ENCODE measurements at places on chromosomes 2 and 18.
A peak's percentile ranks its signal among the peaks of the same experiment; 100 is the strongest.

- H3K27ac ChIP-seq = no peak overlapping the region
- no peaks in the 10 kb centered on the region for H3K36me3 ChIP-seq
- H3K4me1 ChIP-seq = no peaks in the 10 kb centered on the region
- DNase-seq = peak; percentile 48
- H3K27me3 ChIP-seq = no peaks in the 10 kb centered on the region
These were observed 88.0 kb downstream of the COMMD1 start for GRCh38 chr2:61993422-61994024.

DNA sequence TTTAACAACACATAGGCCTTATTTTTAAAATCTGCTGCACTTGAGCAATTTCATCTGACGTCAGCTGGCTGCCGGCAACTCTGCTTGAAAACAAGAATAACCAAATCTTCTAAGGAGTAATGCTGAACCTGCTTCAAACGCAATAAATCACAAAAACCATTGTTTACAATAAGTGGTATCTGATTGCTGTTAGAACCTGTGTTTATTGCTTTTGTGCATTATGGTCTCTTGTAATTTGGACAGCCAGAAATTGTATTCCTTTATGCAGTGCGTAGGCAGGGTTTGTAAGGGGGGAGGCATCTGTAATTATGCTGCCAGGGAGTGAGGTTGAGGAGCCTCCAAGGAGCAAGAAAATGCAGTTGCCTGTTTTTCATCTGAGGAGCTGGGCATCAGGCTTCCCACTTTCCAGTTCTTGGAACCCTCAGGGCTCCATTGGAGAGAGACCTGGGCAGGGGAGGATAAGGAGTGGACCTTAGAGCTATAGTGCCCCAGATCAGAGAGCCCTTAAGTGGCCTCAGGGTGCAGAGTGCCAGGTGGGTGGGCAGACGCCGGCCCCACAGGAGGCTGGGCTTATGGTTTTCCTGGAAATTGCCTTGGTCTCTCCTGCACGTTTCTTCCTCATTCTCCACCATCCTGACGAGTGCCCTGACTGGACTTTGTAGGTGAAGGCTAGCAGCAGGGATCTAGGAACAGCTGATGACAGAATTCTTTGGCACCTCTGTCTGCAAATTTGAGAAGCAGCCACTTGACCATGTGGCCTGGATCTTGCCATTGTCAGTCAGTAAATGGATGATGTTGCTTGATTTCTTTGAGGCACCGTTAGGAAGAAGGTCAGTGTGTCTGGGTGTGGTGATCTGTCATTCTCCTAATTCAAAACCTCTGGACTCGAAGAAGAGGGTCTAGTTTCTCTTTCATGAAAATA lies 129.2 kb downstream of the KLHL29 start:
- no peak for DNase-seq
- no peaks in the 10 kb centered on the region for H3K27me3 ChIP-seq
- H3K27ac ChIP-seq = no peak overlapping the region
- H3K4me3 ChIP-seq = peak overlapping the region; percentile 43
- no peaks in the 10 kb centered on the region for H3K4me1 ChIP-seq
- no peaks in the 10 kb centered on the region for H3K36me3 ChIP-seq

- peak overlapping the region; percentile 89 for H3K27ac ChIP-seq
- H3K4me1 ChIP-seq = peaks cover 2% of the 10 kb centered on the region
- no peaks in the 10 kb centered on the region for H3K27me3 ChIP-seq
- H3K36me3 ChIP-seq = no peaks in the 10 kb centered on the region
- DNase-seq = peak; percentile 57
These were observed 1.2 kb downstream of the ASAP2 start for GRCh38 chr2:9207641-9208311.

GRCh38 chr2:149410701-149411484 lies 80.5 kb downstream of the LYPD6 start:
- no peaks in the 10 kb centered on the region for H3K27me3 ChIP-seq
- no peaks in the 10 kb centered on the region for H3K4me1 ChIP-seq
- H3K27ac ChIP-seq = no peak overlapping the region

DNA sequence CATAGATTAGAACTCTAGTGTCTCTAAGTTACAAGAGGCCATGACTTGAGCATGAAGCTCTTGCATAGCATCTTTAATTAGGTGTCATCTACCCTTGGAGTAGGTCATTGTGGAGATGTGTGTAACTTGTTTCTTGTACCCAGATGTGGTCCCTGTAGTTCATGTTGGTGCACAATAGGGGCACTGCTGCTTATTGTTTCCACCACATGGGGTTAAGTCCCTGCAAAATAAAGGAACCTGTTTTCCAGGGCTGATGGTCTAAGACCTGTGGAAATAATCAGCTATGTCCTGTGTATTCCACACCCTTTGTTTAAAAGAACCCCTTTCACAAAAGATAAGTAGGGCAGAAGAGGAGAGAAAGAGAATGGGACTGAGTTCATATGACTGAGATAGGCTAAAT lies 28.6 kb downstream of the ASXL3 start:
- H3K4me3 ChIP-seq = no peak overlapping the region
- no peaks in the 10 kb centered on the region for H3K4me1 ChIP-seq
- H3K27ac ChIP-seq = no peak overlapping the region
- DNase-seq = no peak
- no peaks in the 10 kb centered on the region for H3K36me3 ChIP-seq

- H3K27me3 ChIP-seq = no peaks in the 10 kb centered on the region
- H3K27ac ChIP-seq = no peak overlapping the region
- no peaks in the 10 kb centered on the region for H3K36me3 ChIP-seq
- no peak overlapping the region for H3K4me3 ChIP-seq
- no peak for DNase-seq
These were observed 1896.0 kb upstream of the PIK3C3 start for GRCh38 chr18:40058811-40059570.

- no peaks in the 10 kb centered on the region for H3K36me3 ChIP-seq
- no peaks in the 10 kb centered on the region for H3K4me1 ChIP-seq
- no peak overlapping the region for H3K27ac ChIP-seq
These were observed 657.3 kb upstream of the LINC00305 start for GRCh38 chr18:64806232-64806631.

DNA sequence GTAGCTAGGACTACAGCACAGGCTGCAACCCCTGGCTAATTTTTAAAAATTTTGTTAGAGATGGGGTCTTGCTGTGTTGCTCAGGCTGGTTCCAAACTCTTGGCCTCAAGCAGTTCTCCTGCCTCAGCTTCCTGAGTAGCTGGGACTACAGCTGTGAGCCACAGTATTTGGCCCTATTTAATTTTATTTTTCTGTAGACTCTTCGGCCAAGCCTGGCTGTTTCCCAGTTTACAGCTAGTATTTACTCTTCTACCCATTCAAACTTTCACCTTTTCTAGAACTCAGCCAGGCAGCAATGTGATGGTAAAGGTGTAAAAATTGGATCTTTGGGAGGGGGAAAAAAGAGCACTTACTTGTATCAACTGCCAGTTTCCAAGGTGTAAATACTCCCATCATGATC lies 35.3 kb downstream of the SH3RF3 start:
- DNase-seq = no peak
- H3K4me1 ChIP-seq = peaks cover 9% of the 10 kb centered on the region
- no peaks in the 10 kb centered on the region for H3K27me3 ChIP-seq
- no peak overlapping the region for H3K4me3 ChIP-seq
- no peaks in the 10 kb centered on the region for H3K36me3 ChIP-seq

DNA sequence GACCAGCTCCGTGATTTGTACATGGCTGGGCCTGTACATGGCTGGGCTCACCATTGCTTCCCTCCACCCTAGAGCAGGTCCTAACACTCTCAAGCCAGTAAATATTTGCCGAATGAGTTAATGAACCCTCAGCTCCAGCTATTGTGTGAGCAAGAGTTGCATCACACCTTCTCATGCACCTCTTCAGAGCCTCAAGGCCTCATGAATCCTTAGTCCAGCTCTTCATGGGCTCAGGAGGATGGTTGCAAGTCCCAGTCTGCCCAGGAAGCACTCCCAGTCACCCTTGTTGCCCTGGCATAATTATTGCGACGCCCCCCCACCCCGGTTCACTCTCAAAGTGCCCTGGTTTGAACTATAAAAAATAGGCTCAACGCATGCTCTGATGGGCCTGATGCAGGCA lies 30.1 kb upstream of the GNAL start:
- no peaks in the 10 kb centered on the region for H3K27me3 ChIP-seq
- no peak overlapping the region for H3K27ac ChIP-seq
- no peak for DNase-seq
- H3K4me3 ChIP-seq = no peak overlapping the region

GRCh38 chr2:119113489-119113770 lies 45.1 kb downstream of the C1QL2 start:
- no peaks in the 10 kb centered on the region for H3K36me3 ChIP-seq
- H3K4me1 ChIP-seq = no peaks in the 10 kb centered on the region
- H3K27ac ChIP-seq = no peak overlapping the region
- no peaks in the 10 kb centered on the region for H3K27me3 ChIP-seq
- no peak for DNase-seq
- no peak overlapping the region for H3K4me3 ChIP-seq

DNA sequence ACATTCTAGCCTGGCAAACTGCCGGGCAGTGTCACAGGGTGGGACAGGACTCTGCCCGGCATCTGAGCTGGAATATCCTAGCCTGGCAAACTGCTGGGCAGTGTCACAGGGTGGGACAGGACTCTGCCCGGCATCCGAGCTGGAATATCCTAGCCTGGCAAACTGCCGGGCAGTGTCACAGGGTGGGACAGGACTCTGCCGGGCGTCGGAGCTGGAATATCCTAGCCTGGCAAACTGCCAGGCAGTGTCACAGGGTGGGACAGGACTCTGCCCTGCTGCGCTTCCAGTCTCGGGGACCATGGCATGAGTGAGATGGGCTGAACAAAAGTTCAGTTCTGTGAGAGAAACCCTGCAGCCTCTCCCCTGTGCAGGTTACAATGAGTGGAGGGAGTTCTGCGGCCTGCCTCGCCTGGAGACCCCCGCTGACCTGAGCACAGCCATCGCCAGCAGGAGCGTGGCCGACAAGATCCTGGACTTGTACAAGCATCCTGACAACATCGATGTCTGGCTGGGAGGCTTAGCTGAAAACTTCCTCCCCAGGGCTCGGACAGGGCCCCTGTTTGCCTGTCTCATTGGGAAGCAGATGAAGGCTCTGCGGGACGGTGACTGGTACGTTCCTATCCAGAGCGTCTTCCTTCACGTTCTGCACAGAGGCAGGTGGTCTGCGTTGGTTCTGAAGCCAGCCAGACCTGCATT lies 80.3 kb downstream of the TPO start:
- H3K27me3 ChIP-seq = no peaks in the 10 kb centered on the region
- H3K4me3 ChIP-seq = no peak overlapping the region
- no peaks in the 10 kb centered on the region for H3K4me1 ChIP-seq
- H3K36me3 ChIP-seq = no peaks in the 10 kb centered on the region

- no peaks in the 10 kb centered on the region for H3K4me1 ChIP-seq
- no peak overlapping the region for H3K27ac ChIP-seq
- no peak for DNase-seq
- H3K4me3 ChIP-seq = no peak overlapping the region
- no peaks in the 10 kb centered on the region for H3K36me3 ChIP-seq
These were observed 16.4 kb upstream of the ST3GAL5 start for GRCh38 chr2:85905187-85905666.

DNA sequence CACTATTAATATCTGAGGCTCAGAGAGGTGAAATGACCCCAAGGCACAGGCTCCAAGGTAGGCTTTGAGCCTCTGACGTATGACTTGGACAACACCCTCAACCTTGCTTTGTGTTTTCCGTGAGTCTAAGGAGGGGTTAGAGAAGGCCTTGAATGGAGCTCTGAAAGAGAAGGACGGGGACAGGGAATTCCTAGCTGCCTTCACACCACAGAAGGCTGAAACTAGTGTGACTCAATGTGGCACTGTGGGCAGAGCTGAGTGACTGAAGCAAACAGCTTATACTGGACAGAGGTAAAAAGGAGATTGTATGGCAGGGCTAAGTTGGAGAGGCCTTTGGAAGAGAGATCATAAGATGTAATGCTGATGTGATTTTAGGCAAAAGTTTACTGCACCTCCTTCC lies 3.5 kb upstream of the NCK2 start:
- H3K4me1 ChIP-seq = peaks cover 4% of the 10 kb centered on the region
- no peaks in the 10 kb centered on the region for H3K27me3 ChIP-seq
- no peak for DNase-seq
- no peak overlapping the region for H3K27ac ChIP-seq
- no peaks in the 10 kb centered on the region for H3K36me3 ChIP-seq

DNA sequence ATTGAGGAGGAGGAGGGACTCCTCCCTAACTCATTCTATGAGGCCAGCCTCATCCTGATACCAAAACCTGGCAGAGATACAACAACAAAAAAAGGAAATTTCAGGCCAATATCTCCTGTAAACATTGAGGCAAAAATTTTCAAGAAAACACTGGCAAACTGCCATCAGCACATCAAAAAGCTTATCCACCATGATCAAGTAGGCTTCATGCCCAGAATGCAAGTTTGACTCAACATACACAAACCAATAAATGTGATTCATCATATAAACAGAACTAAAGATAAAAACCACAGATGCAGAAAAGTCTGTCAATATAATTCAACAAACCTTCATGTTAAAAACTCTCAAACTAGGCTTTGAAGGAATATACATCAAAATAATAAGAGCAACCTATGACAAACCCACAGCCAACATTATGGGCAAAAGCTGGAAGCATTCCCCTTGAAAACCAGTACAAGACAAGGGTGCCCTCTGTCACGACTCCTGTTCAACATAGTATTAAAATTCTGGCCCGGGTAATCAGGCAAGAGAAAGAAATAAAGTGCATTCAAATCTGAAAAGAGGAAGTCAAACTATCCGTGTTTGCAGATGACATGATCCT lies 1014.3 kb downstream of the CBLN2 start:
- H3K4me1 ChIP-seq = no peaks in the 10 kb centered on the region
- no peak overlapping the region for H3K4me3 ChIP-seq
- H3K36me3 ChIP-seq = no peaks in the 10 kb centered on the region
- H3K27me3 ChIP-seq = no peaks in the 10 kb centered on the region

GRCh38 chr2:73964223-73964622 lies 20.5 kb upstream of the TET3 start:
- no peak for DNase-seq
- no peaks in the 10 kb centered on the region for H3K27me3 ChIP-seq
- H3K27ac ChIP-seq = no peak overlapping the region
- no peaks in the 10 kb centered on the region for H3K4me1 ChIP-seq

DNA sequence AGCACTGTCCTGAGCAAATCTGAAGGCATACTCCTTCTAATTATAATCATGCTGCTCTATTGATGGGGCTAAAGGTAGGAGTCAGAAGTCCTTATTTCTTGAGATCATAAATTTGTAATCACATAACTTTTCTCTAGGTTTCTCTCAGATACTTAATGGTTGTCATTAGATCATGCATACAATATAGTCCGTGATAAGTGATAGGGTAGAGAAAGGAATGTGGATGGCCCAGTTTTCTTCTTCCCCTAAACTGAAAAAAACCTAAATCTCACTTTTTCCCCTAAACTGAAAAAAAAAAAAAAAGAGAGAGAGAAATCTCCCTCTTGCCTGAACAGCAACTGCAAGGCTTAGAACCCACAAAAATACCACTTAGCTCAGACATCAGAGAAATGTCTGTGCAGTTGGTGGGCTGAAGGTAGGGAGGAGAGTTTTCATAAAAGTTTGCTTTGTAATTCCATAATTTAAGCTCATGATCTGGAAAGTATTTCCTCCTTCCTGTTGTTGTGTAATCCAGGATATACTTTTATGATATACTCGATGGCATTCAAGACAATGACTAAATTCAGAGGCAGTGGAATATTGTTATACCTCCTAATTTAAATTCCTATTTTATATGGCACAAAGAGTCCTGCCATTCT lies 79.3 kb upstream of the ITPRID2 start:
- no peak overlapping the region for H3K4me3 ChIP-seq
- peaks cover 4% of the 10 kb centered on the region for H3K4me1 ChIP-seq
- no peak for DNase-seq
- no peaks in the 10 kb centered on the region for H3K36me3 ChIP-seq

All from kidney (tissue), 22 donors.